ENCODE measurements at places on chromosomes 7 and 10.

DNA sequence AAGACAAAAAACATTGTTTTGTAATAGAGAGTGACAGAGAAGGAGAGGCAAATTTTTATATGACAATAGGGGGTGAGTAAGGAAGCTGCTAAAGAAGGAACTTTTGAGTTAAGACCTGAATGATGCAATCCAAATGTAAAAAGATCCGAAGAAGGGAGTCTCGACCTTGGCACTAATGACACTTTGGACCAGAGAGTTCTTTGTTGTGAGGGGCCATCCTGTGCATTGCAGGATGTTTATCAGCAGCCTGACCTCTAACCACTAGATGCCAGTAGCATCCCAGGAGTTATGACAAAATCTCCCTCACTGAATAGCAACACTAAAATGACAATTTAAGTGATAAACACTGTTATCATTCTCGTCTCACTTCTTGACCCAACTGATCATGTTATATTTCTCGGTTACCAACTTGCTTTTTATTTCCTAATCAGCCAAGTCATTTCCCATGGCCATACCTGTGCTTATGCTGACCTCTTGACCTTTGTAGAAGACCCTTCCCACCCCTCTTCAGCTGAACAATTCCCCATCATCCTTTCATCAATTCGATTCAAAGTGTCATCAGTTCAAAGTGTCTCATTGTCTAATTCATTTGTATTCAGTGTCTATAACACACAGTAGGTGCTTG is 30.0 kb downstream of the DGKI start:
- DNase-seq, result no peak

DNA sequence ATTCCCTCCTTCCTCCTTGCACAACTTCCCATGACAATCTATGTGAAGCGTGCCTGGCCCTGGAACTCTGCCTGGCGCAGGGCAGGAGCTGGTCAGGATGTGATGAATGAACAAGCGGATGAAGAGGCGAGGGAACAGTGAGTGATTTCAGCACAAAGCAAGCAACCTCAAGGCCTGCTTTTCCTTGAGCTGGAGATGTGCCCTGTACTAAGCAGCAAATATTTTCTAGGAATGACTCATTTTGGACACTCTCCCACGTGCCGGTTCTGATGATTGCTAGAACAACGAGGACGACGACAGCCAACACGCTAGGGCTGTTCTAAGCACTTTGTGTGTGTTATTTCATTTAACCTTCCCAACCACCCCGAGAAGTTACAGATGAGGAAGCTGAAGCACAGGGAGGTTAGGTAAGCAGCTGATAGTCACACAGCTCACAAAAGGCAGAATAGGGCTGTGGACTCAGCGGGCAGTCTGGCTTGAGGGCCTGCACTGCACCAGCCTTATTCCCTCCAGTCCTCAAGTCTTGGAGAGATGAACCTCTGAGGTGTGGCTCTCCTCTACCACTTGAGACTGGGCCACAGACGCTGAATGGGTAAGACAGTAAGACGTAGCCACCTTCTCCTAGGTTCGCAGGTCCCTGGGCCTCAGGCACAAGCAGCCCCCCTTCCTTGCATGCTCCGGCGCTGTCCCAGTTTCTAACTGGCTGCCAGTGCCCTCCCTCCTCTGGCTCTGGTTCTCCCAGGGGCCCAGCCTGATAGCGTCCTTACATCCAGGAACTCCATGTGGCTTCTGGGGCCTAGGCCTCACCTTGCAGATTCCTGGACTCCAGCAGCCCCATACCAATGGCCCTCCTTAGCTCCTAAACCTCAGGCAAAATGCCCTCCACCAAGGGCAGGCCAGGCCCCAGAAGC is 59.0 kb downstream of the YKT6 start:
- no peak for DNase-seq

DNA sequence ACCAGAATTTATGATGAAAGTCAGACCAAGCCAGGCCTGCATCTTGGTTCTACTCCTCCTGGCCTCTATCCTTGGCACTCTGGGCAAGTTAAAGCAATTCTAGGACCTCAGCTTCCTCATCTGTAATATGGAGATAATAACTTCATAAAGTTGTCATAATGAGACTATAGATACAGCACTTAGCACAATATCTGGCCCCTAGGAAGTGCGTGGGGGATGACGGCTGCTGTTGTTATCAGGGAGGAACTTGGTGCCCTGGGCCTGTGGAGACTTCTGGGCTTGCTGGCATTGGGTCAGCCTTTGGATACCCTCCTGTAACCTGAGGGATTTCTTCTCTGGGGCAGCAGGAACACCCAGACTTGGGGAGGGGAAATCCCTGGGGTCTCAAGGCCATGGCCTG is 27.6 kb downstream of the PFKFB3 start:
- no peak for DNase-seq

DNA sequence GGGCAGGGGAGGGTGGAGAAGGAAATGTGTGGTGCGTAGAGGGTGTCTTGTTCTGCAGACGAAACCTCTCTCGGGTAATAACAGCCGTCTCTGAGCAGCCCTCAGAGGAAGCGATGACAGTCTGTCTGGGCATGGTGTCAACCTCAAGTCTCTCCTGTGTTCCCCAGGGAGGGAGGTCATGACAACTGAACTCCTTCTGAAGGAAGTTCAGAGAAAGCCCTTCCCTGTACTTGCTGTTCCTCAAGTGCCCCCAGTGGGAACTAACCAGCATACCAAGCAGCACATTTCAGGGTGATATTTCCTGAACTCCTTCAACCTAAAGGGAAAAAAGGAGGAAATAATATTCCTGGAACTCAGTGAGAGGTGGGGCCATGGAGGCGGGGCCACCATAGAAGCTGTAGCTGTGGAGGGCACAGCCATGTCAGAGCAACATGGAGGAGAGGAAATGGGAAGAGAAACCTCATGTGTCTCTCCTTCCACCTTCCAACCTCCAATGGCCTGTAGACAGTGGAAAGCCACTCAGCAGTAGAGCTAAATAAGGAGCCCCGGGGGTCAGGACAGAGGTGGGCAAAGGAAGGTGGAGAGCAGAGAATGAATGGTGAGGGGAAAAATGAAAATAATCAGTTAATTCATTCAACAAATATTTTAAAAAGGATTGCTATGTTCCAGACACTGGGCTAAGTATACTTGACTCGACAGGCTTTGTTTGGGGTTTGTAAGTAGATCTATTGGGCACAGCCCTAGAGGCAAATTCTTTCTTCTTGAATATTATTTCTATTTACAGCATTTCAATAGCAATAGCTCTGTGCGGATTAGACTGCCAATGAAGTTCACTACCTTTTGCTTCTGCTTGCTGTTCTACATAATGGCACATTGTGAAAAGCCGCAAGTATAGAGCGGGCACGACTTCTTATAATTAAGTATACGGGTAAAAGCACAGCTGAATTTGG is 61.0 kb upstream of the AOAH start:
- DNase-seq, result no peak
